Mammary epithelial cell (primary cell): ENCODE measurements at places on chromosomes 5 and 9.

DNA sequence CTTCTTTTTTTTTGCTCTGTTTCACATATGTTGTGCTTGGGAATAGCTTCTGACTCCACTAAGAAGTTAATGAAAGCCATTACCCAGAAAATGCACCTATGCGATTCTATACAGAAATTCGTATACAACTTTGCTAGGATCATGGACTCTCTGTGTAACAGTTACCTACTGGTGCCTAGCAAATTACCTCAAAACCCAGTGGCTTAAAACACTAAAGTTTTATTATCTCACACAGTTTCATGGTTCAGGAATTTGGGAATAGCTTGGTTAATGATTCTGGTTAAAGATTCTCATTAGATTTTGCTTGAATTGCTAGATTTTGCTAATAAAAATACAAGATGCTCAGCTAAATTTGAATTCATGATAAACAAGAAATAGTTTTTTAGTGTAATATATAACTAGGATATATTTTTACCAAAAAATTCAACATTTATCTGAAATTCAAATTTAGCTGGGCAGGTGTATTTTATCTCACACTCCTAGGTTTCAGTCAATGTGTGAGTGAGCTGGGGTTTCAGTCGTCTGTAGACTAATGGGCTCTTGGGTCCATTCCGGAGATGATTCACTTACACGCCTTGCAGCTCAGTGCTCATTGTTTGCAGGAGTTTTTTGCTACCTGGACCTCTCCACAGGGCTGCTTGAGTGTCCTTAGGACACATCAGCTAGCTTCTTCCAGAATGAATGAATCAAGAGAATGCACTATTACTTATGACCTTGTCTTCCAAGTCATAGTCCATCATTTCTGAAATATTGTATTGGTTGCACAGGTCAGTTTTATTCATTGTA, 75.1 kb downstream of the MROH2B start:
- peak; percentile 55 for DNase-seq

GRCh38 chr9:133253268-133253667, 21.7 kb downstream of the ABO start:
- DNase-seq, result no peak

GRCh38 chr5:77751328-77752023, 24.7 kb downstream of the TBCA start:
- DNase-seq, result no peak

DNA sequence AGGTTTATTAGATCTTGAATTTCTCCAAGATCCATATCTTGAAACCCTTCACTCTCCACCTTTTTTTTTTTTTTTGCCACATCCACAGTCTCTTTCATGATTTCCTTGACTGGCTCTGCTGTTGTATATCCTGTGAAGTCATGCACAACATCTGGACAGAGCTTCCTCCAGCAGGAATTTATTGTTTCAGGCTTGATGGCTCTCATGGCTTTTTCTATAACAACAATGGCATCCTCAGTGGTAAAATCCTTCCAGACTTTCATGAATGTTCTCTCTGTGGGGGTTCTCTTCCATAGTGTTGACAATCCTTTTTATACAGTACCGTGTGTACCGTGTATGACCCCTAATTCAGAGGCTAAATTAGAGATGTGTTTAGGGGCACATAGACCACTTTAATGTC, 24.0 kb downstream of the RANBP17 start:
- DNase-seq, result no peak

DNA sequence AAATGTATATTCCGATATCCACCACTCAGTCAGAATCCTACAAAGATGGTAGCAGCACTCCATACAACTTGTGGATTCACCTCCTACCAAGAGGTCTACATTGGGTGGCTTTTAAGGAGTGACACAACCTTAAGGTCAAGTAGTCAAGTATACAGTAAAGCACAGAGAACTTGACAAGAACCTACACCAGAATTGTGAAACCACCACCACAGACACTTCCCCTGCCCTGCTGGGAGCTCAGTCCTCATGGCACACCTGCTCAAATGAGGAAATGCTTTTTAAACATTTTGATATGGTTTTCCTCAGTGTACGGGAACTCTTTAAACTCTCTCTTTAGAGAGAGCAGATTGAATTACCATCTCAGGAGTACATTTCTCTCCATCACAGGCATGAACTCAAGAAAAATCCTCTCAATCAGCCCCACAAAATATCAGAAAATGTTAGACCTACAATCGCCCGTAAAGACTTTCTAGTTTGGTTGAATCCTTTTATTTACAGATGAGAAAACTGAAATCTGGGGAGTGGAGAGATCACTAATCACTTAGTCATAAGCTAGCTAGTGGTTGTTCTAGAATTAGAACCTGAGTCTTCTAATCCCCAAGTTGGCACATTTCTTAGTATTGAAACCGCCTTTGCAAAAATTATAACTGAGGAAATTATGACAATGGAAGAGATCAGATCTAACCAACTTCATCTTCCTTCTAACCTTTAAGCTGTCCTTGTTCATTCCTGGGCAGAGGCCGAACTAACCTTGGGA, 38.5 kb upstream of the NR4A3 start:
- DNase-seq, result no peak

GRCh38 chr5:158684469-158684868, 415.2 kb downstream of the EBF1 start:
- DNase-seq, result no peak

DNA sequence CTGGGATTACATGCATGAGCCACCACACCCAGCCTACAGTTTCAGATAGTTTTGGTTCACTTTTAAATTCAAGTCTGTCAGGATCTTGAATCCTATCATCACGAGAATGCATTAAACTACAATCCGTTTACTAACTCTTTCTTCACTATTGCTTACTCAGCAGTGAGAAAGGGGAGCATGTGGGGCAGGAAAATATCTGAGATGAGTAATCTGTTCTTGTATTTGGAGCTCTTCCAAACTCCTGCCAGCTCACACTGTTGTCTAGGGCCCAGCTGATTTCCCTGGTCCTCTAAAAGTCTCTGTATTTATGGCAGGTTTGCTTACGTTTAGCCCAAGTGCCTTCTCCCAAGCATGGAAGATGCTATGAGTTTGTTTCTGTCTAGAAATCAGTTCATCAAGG, 152.2 kb downstream of the FGF18 start:
- DNase-seq, result peak; percentile 69

GRCh38 chr5:151284392-151284967, 19.1 kb downstream of the SLC36A3 start:
- DNase-seq, result no peak

GRCh38 chr5:33472805-33473409, 32.1 kb downstream of the TARS1 start:
- no peak for DNase-seq

DNA sequence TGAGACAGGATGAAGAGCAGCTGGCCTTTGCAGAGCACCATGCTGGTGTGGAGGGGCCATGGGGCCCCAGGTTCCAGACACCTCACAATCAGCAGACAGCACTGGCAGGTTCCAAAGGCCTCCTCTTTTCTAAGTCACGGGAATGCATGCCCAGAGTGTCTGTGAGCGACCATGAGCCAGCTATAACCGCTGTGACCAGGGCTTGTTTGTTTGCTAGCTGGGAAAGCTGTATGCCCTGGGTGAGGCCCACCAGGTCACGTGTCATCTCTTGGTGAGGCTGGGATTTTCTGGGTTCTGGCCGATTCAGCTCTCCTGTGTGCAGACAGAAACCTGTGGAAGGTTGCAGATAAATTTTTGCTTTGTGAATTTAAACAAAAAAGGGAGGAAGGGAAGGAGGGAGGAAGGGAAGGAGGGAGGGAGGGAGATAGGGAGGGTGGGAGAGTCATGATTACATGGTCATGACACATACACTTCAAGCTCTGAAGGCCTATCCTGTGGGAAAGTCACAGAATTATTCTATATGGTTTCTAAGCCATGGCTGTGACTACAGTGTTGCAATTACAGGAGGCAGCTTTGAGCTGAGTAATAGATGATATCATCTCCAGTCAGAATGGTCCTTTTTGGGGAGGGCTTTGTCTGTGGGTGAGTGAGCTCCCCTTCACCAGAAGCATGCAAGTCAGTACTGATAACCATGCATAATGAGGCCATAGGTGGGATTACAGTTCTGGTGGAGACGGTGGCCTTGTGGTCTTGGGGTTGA, 37.2 kb downstream of the PAPPA start:
- peak; percentile 85 for DNase-seq

DNA sequence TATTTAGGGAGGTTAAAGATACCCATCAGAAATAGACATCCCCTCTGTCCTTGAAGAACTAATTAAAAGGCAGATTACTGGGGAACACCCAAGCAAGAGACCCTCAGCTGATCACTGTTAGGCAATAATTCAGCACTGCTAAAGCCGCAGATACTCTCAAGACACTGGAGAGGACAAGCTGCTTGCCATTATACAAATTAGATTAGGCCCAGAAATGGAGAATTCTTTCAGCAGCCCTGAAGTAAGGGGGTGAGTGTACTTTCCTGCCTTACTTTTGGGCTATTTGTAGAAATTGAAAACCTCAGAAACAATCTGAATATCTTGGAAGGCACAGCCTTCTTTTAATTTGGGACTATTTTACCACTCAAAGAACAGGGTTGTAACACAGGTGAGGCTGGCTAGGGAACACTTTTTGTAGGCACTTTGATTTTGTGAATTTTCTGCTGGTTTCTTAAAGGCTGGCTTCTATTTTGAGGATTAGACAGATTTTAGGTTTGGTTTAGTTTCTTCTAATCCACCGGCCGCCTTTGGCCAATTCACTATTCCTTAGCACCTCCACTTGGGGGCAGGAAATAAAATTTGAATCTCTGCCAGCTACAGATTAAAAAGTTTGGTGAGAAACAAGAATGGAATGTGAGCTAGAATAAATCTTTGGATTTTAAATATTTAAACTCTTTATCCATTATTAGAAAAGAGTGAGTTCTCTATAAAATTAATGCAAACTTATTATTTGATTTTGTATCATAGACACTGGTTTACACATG, 106.0 kb downstream of the SMARCA2 start:
- peak; percentile 35 for DNase-seq

DNA sequence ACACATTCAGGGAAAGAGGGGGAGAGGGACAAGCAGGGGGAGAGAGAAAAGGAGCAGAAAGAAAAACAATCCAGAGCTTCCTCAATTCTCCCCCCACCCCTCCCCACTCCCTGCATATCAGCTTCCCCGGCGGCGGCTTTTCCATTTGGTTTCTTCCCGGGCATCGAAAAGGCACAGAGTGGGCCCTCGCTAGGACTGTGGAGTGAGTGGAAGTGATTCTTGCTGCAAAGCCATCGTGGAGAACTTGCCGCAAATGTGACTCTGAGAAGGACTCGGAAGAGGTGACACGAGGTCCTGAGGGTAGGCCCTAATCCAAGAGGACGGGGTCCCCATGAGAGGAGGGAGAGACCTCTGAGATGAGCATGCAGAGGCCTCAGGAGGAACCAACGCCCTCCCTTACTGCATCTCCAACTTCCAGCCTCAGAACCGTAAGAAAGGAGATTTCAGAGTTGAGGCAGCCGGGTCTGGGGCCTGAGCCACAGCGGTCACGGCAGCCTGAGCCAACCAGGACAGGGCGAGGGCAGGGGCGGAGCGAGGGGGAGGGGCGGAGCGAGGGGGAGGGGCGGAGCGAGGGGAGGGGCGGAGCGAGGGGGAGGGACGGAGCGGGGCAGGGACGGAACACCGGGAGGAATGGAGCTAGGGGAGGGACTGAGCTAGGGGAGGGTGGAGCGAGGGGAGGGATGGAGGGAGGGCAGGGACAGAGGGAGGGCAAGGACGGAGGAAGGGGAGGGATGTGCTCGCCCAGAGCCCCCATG, 21.2 kb upstream of the SARDH start:
- no peak for DNase-seq

- DNase-seq, result no peak
Measured at GRCh38 chr5:154811239-154811638, 39.2 kb downstream of the FAXDC2 start.

DNA sequence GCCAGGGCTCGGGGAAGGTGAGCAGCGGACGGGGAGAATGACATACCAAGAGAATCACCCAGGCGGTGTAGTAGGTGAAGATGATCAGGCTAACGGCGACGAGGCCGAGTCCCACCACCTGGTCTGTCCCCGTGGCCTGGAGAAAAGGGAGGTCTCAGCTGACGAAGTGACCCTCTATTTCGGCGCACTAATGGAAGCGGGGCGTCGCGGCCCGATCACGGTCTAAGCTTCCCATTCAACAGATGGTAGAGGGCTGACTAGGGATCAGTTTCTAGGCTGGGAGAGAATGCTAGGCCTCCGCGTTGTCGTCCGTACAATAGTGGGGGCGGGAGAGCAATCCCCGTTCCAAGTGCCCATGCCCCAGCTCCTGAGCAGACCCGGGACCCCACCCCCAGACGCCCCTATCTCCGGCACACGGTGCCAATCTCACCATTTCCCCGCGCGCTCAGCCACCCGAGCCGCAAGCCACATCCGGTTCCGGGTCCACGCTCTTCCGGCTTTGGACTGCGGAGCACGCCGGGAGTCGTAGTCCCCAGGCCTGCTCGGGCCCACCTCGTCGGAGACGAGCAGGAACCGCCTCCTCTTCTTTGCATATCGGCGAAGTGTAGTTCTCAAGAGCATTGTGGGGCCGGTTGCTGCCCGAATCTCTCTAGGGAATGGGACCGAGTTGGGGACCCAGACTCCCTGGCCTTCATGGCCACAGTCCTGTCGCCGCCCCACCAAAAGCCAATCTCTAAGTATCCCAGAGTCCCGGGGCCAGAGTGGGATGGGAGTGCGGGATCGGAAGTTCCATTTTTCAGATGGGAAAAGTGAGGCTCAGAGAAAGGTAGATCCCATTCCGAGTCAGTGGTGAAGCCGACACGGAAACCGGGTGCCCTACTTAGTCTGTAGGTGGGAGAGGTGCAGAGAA, at the start of gene DPM2:
TSS of gene DPM2 (minus strand) at position 467 of the 910 bp plus-strand sequence. CDS start at position 433, 34 bp downstream.
- peak; percentile 78 for DNase-seq
